ENCODE measurements at places on chromosomes 7 and 10.

DNA sequence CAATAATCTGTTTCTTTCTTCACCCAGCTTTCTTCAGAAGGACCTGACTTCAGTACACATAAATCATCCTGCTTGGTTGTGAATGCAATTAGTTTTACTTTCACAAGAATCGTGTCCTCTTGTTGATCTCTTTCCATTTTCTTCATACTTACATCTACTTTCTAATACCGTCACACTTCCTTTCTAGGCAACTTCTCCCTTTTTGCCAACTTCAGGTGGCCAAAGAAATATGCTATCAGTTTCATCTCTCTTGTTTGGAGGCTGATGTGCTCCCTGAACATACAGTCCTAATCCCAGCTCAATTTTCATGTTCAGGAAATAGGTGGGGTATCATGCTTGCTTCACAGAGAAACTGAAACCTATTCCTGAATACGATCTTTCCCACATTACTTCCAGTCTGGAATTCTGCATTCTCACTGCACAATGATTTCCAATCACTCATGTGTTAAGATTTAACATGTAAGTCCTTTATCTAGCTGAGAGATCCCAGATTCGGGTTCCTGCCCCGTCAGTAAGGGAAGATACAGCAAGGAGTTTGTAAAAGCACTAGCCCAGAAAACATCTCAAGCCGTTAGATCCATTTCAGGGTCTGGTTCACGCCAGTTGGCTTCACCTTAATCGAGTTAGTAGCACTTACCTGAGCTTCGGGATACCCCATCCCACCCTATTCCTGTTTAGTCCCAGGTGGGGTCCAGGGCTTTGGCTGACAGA, 994 bp downstream of the SLC25A28 start:
- DNase-seq: peak; percentile 35

DNA sequence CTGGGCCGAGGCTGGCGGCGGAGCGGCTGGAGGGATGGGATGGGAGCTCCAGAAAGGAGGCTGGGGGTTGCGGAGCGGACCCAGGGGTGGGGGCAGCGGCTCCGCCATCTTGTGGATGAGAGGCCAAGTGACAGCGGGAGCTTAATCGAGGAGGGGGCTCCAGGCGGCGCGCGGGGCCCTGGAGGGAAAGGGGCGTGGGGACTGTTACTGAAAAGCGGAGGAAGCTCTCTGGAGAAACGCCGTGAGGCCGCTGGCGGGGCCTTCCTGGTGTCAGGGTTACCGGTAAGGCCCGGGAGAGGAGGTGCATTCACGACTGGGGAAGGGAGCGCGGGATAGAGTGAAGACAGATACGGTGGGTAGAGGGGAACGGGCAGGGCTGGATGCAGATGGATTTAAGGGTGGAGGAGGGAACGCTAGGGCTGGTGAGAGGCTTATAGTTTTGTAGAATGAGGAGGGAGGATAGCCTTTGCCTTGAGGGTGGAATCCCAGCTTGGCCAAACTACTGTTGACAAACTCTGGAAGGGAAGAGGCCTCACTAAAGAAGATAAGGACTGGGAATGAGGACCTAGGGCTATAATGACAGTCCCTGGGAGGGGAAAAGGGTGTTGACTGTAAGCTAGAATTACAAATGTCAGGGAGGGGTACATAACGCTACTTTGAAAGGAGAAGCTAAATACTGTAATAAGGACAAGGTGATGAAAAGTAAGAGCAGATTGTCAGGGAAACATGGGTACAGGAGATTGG, 535 bp downstream of the BTRC start:
- DNase-seq: peak; percentile 41

GRCh38 chr7:121398246-121398645, 2.1 kb upstream of the FAM3C start:
- DNase-seq: no peak

- no peak for DNase-seq
Measured at GRCh38 chr7:120949393-120949911, 1.1 kb upstream of the ING3 start.

- no peak for DNase-seq
Measured at GRCh38 chr7:117669818-117670217, 190.0 kb downstream of the CFTR start.

GRCh38 chr7:26091933-26092332, 60.1 kb upstream of the NFE2L3 start:
- DNase-seq: no peak

DNA sequence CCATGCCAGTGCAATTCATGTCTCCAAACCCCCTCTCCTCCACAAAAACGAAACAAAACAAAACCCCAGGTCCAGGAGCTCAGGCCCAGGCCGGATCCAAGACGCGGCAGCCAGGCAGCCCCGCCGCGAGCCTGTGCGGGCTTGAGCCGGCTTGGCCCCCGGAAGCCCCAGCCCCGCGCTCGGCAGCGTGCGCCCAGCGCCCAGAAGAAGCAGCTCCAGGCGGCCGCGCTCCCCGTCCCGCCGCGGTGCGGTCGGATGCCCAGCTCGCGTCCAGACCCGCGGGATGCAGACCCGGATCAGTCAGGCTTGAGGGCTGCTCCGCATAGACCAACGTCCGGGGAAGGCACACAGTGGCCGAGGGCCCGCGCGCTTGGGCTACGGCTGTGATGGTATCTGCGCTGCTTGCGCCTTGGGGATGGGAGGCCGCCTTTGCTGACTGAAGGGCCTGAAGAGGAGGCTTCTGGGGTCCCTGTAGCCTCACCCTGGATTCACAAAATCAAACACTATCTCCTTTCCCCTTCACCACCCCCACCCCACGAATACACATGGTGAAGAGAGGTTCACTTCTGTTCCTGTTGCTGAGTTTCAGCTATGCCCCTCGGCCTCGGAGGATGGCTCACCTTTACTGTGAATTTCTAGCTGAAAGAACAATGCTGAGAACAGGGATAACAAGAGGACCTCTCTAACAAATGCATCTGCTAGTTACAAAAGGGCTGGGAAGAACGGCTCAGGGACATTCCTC, 79.9 kb upstream of the EN2 start:
- DNase-seq: no peak

DNA sequence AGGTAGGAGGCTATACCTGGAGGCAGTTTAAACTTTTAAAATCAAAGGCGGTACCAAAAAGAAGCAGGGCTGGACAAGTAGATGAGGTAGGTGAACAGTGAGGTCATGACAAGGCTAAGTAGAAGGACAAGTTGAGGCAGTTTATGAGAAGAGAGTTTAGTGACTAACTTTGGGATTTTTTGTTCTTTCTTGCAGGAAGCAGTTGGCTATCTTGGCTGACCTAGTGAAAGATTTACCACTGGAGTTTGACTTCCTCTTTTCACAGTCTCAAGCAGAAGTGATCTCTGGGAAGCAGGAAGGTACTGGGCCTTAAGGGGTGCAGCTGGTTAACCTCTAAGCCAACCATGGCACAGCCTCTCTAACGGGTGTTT, 26.3 kb downstream of the ENTPD7 start:
- DNase-seq: no peak

DNA sequence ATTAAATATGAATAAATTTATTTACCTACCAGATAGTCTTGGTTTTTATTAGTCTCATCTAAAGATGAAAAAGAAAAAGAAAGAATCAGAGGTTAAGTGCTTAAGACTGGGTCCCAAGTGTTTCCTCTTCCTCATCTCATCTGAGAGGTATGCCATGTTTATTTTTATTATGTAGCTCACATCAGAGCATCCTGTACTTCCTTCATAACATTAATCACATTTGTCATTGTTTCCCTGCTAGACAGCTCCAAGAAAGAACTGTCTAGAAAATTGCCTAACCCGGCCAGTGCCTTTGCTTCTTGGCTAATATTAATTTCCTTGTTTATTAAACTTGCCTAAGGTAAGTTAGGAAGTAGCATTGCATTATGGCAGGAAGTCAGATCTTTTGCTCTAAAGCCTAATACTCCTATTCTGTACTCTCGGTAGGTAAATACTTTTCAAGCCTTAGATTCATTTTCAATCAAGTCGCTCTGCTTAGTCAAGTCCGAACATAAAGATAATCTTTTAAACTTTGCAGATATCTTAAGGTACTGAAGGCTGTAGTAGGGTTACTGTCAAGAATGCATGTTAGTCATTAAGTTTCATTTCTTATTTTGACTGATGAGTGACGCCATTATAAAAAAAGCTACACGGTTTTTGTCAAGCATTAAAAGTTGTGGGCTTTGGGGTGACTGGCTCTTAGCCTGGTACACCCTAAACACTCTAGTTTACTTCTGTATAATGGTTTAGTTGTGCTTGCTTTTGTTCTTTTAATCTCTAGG, 47.4 kb downstream of the ZMYND11 start:
- DNase-seq: peak; percentile 3

DNA sequence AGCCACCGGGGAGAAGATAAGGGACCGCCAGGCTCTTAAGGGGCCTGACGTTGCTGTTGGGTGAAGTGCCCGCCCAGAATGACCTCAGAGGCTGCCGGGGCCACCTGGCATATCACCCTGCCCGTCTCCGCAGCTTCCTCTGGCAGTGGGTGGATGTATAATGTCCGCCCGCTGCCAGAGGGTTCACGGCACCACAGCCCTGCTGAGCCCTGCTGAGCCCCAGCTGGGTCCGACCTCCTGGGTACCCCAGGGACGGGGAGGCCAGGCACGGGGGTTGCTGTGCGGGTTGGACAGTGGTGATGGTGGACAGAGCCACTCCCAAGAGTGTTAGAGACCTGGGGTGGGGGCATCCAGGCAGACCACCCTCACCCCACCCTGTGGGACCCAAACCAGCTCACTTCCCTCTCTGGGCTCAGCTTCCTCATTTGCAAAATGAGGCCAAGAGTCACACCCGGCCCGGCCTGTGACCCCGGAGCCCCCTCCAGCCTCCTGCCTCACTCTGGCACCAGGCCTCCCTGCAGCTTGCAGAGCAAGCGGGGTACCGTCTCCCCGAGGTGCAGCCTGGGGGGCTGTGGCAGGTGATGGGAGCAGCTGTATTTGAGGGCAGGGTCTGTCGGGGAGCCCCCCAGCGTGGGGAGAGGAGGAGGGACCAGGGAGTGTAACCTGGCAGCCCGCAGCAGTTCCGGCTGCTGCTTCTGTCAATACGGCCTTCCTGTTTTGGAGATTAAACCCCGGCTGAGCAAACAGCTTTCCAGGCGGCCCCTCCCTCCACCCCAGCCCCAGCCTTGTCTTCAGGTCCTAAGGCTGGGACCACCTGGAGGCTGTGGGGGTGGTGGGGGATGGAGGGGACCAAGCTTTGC, 8.4 kb upstream of the LFNG start:
- DNase-seq: peak; percentile 81

DNA sequence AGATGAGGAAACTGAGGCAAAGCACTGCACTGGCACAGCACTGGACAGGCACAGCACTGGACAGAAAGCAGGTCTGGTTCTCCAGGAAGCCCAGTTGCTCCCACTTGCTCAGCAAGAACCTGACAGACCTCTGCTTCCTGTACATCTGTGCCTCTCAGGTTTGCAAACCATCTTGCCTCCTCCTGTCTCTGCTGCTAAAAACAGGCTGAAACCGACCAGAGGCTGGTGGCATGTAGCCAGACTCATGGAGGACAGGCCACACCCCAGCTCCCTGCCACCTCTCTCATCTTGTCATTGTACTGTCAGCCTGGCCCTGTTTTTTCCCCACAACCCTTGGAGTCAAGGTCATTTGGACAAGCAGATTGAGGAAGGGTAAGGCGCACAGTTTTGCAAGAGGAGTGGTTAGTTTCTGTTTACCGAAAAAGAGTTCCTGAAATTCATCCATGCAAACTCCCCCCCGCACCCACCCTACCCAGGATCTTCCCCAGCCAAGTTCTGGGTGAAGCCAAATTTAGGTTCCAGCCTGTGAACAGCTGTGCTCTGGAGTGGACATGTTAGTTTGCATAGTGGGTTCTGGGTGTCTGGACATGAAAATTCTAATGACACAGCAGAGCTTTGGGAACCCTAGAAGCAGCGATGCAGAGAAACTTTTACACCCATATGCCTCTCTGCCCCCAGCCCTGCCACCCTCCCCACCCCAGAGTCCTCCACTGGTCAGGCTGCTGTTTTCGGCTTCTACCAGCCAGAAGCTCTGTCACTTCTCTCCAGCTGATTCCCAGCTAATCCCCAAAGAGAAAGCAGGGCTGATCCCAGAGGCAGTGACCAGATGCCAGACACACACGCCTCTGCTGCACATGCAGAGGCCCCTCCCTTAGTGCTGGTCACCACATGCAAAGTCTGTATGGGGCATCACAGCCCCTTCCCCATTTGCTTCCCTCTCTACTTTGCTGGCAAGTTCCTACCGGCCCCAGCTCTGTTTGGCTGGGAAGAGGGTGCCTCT, 8.5 kb upstream of the C10orf105 start:
- DNase-seq: peak; percentile 77

GRCh38 chr10:78349165-78349516, 315.5 kb downstream of the RPS24 start:
- DNase-seq: no peak

GRCh38 chr10:20007426-20007825, 191.2 kb downstream of the PLXDC2 start:
- no peak for DNase-seq

GRCh38 chr7:31093282-31093681, 41.2 kb downstream of the ADCYAP1R1 start:
- DNase-seq: no peak

DNA sequence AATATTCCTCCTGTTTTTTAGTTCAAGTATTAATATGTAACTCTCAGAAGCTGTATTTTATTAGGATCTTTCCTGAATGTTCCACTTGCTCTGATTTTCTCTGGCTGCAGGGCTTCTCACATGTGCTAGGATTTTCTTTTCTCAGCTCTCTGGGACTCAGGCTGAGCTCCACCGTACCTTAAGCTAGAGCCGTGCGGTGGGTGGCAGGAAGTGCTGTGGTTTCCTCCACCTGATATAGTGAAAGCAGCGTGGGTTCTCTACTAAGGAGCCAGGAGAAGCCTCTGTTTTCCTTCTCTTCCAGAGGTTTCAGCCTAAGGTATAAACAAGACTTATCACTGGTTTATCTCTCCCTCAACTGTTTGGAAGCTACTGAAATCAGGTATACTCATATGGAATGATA, 433.6 kb downstream of the NRG3 start:
- DNase-seq: no peak

GRCh38 chr10:70379581-70380176, 2.7 kb downstream of the LRRC20 start:
- no peak for DNase-seq

DNA sequence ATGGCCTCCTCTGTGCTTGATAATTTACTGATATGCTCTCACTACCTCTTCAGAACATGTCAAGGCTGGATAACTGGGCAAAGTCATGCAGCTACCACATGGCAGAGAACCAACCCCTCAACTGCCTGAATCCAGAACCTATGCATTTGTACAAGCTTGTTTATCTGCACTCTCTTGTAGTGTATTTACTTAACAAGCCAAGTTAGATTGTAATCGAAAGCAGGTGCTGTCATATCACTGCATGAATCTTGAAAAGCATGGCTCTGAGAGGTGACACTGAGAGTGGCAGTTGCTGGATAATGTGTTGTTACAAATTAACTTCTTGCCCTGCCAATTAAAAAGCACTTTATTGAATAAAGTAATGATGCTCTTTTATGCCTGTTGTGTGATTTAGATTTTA, 588.6 kb downstream of the NRG3 start:
- no peak for DNase-seq

- DNase-seq: no peak
Measured at GRCh38 chr10:47303866-47304265, 3.9 kb downstream of the GDF10 start.

DNA sequence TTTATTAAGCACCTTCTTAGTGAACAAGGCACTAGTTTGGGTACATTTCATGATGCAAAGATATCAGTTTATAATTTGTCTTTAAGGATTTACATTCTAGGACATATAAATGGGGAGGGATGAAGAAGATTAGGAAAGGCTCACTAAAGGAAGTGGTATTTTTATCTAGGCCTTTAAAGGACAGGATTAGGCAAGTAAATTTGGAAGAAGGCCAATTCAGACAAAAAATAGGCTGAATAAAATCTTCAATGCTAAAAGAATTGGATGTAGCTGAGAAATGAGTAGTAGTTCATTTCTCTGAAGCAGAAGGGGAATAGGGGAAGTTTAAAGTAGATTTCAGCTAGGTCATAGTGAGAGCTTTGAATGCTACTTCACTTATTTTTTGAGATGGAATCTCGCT, 4.8 kb upstream of the FAM24B start:
- no peak for DNase-seq
